Stimulated activated CD4-positive, alpha-beta T cell treated with anti-CD3 and anti-CD28 coated beads, TNF-alpha, amount 100 ng/mL, for 1 hour (primary cell): ENCODE measurements at places on chromosomes 11 and 22.

GRCh38 chr11:55669376-55669775, 7.4 kb downstream of the OR4C6 start:
- no peak for DNase-seq

- DNase-seq: no peak
Measured at GRCh38 chr11:112596324-112596723, 335.7 kb upstream of the PLET1 start.

DNA sequence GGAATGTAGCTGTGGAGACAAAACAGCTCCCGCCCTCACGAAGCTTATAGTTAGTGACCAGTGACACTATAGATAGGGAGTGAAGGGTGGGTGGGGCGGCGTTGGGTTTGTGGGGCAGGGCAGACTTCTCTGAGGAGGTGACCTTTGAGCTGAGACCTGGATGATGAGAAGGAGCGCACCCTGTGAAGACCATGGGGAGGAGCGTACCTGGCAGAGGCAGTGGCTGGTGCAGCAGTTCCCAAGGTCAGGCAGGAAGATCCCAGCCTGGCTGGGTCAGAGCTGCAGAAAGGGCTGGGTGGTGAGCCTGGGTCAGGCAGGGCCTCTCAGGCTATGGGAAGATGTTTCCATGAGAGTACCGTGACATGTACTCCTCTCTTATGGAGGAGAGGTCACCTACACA, 135.0 kb upstream of the RCN1 start:
- no peak for DNase-seq

DNA sequence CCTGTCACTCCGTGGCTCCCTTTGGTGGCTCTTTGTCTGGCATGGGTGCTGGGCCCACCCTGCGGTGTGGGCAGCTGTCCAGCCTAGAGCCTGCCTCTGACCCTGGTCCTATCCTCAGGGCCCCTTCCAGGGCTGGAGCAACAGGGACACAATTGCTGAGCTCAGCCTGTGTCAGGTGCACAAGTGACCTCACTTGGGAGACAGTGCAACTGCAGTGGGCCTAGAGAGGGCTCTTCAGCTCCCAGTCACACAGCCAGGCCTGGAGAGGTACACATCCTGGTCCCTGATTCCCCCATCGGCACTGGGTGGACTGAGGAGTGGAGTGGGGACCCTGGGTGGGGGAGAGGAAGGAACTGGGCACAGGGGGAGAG, 43.9 kb downstream of the RTN4R start:
- no peak for DNase-seq

DNA sequence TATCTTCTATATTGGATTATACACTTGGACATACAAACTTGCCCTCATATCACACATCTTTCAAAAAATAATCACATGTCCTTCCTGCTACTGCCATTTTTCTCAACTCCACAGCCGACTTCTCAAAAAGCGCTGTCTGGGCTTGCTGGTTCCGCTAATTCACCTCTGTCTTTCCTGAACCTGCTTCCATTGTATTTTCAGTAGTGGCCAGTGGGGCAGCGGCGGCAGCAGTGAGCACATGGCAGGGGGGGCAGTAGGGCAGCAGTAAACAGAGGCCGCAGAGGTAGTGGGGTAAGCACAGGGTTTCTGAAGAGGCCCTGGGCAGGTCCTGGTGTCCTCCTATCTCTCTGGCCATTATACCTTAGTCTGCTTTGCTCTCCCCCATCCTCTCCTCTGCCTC, 126.3 kb downstream of the RRAS2 start:
- no peak for DNase-seq

GRCh38 chr11:19380375-19380774, 139.6 kb upstream of the E2F8 start:
- no peak for DNase-seq

GRCh38 chr22:43827926-43828724, 16.0 kb upstream of the EFCAB6 start:
- DNase-seq: no peak

DNA sequence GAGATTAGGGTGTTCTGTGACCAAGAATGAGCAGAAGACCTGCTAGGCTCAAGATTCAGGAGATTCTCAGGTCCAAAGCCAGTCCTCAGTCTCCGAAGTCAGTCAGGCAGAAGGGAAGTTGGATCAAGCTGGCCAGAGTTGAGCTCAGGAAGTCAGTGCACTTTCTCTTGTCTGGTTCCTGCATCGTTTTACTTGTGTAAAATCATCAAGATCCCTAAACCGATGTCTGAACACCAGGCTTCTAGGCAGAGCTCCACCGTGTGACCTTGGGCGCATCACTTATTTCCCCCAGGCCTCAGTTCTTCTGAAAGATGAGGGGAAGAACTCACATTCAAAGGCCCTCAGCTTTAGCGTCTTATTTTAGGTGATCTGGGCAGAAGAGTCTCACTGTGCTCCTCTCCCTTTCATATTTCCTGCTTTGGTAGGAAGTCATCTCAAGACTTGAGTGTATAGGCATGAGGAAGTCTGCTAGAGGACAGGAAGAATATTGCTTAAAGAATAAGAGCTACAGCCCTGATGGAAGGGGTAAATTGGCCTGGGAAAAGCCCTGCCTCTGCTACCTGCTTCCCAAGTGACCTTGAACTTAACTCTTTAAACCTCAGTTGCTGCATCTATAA, 20.2 kb downstream of the NF2 start:
- no peak for DNase-seq
